ENCODE measurements at places on chromosomes 2 and 18.

DNA sequence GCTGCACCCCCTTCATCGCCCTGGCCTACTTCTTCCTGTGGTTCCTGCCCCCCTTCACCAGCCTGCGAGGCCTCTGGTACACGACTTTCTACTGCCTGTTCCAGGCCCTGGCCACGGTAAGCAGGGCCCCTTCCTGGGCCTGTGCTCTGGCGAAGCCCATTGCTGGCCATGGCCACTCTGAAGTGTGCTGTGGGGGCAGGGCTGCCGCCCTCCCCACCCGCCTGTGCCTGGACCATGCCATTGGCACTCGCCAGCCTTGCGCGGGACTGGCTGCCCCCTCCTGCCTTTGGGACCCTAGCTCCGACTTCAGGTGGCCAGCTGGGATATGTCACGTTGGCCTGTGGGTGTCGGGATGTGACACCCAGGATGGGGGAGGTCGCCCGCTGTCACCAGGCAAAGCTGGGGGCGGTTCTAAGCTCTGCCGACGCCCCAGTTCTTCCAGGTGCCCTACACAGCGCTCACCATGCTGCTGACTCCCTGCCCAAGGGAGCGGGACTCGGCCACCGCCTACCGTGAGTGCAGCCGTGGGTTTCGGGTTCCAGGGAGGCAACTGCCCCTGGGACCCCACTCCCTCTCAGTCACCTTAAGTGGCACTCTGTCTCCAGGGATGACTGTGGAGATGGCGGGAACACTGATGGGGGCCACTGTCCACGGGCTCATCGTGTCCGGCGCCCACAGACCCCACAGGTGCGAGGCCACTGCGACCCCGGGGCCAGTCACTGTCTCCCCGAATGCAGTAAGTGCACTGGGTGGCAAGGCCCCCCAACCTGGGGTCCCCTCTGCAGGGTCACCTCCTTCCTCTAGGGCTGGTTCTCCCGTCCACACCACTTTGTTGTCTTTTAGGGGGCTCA lies 7.2 kb downstream of the MFSD2B start:
- DNase-seq = no peak

DNA sequence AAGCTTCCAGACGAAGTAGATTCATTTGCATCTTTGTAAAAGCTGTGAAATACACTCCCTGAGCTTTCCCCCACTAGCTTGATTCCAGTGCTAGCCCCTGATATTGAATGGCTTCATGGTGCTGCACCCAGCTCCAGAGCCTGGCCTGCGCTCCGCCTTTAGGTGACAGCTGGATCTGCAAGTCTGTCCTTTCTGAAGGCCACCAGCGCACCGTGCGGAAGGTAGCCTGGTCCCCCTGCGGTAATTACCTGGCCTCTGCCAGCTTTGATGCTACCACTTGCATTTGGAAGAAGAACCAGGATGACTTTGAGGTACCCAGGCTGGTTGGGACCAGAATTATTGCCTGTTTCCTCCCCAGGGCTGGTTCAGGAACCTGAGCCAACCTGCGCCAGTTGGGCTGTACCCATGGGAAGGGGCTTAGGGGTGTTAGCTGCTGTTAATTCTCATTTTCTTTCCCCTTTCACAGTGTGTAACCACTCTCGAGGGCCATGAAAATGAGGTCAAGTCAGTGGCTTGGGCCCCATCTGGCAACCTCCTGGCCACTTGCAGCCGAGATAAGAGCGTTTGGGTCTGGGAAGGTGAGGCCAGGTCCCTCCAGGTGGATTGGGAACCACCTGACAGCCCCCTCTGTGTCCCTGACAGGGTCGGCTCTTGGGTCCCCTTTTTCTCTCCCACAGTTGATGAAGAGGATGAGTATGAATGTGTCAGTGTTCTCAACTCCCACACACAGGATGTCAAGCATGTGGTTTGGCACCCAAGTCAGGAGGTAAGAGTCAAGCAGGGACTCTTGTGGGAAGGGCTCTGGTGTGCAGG lies 1.3 kb downstream of the CIAO1 start:
- DNase-seq = peak; percentile 36

DNA sequence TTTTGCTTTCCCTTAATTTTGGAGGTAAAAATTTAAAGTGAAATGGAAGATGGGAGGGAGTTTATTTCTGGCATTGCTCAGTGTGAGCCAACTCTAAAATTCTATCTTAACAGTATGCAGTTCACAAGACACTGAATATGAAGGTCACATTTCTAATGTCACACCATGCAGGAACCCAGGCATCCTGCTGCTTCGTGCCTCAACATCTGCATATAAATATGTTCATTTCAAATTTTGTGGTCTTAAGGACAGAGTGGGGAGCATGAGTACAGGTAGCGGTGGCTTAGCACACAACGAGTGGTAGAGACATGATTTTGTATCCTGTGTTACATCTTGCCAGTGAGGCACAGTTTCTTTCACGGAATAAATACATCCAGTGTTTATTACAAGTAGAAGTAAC lies 102.4 kb downstream of the ARL4C start:
- no peak for DNase-seq

GRCh38 chr2:69082430-69082997 lies 69.5 kb downstream of the ANTXR1 start:
- DNase-seq = no peak

DNA sequence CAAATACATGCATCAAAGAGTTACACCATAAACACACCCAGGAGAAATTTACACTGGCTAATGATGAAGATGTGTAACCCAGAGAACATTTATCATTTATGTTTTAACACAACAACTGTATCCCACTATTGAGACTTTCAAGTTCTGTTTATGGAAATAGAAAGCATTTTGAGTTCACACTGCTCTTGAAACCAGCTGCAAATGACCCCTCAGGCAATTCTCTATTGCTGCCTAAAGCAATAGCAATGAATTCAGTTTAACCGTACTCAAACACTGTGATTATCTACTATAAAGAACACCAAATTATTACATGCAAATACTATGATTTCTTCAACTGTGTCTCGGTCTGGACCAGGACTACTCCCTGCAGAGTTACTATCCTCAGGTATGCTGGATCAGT lies 452.7 kb upstream of the NRXN1 start:
- DNase-seq = no peak

- peak; percentile 16 for DNase-seq
Observed at GRCh38 chr2:98086491-98087446, at the start of gene VWA3B. Gene VWA3B (plus strand): TSS chr2:98087167. CDS start chr2:98093093, 5,926 bp downstream.

DNA sequence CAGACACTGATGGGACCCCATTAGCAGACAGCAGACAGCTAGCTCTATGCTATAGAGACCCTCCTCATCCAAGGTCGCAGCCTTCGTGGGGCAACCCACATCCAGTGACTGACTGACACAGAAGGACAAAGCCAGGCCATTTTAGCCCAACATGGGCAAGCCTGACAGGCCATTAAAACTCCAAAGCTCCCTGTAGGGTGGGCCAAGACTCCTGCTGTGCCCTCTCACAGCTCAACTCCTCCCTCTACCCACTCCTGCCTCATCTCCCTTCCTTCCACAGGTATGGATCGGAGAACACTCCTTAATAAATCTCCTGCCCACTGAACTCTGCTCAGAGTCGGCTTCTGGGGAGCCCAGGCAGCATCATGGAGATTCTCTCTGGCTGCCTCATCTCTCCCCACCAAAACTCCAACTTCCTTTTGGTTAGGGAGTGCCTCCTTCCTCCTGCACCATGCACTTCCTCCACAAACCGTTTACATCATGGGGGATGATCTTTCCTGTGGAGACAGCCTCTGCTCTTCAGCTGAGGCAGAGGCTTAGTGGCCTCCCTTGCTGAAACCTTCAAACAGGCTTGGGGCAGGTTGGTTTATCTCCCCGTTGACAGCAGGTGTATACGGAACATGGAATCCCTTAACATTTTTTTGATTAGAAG lies 86.5 kb downstream of the ACTR3 start:
- no peak for DNase-seq

- no peak for DNase-seq
Observed at GRCh38 chr18:60295674-60296073, 76.9 kb downstream of the MC4R start.

DNA sequence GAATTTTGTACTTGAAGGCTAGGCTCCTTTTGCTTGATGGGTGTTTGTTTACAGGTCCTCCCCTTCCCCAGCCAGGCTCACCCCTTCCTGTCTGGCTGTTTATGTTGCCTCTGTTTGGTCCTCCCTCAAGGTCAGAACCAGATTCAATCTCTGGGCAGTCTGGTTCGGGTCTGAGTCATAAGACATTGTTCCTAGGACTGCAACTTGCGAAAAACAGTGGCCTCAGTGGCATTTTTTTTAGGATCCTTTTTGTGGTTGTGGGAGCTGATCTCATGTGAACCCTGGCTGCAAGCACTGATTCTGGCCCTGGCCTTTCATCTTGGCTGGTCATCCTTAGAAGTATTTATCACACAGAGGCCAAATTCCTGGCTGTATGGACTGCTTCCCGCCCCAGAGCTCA lies 370.4 kb downstream of the CLIP4 start:
- no peak for DNase-seq

GRCh38 chr18:60247103-60247502 lies 125.5 kb downstream of the MC4R start:
- no peak for DNase-seq

DNA sequence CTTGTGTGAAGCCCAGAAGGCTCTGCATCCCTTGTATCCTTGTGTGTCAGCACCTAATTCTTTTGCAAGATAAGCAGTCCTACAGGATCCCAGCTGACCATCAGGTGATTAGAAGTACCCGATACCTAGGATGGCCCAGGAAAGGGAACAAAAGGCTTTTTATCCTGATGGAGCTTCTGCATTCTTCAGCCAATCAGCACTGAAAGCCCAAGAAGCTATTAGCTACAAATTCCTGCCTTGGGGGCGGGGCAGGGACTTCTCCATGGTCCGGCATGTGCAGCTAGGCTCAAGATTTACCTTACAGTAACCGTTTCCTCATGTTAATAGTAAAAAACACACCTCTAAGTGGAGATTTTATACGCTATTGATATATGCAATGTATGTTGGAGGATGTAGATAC lies 264.6 kb upstream of the THUMPD2 start:
- DNase-seq = no peak

GRCh38 chr2:219627103-219628100 lies at the start of gene SLC4A3:
Gene SLC4A3 (plus strand): TSS chr2:219627630. CDS start chr2:219627993, 363 bp downstream.
- no peak for DNase-seq

DNA sequence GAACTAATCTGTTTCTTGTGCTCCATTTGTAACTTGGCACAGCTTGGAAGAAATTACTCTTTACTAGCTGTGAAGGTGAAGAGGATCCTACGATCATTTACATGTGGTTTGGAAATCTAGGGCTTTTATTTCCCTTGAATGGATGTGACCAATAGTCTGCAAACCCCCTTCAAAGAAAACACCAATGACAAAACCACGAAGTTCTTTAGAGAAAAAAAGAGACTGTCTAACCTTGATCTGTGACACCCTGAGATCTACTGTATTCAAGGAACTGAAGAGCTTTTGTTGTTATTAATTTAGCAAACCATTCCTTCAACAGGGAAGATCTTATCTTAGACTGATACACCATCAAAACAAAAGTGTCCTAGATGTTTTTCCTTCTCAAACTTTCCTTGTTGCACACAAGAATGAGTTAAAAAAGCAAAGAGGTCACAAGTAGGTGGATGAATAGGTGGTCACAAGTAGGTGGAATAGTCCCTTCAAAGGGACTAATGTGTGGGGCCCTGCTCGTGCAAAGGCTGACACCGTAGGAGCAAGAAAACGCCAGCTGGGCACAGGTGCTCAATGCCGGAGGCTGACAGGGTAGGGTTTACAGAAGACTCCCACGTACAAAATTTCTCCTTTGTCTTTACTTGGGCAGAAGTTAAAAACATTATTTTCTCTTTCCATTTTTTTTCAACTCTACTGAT lies 95.6 kb upstream of the ITGB6 start:
- DNase-seq = no peak

DNA sequence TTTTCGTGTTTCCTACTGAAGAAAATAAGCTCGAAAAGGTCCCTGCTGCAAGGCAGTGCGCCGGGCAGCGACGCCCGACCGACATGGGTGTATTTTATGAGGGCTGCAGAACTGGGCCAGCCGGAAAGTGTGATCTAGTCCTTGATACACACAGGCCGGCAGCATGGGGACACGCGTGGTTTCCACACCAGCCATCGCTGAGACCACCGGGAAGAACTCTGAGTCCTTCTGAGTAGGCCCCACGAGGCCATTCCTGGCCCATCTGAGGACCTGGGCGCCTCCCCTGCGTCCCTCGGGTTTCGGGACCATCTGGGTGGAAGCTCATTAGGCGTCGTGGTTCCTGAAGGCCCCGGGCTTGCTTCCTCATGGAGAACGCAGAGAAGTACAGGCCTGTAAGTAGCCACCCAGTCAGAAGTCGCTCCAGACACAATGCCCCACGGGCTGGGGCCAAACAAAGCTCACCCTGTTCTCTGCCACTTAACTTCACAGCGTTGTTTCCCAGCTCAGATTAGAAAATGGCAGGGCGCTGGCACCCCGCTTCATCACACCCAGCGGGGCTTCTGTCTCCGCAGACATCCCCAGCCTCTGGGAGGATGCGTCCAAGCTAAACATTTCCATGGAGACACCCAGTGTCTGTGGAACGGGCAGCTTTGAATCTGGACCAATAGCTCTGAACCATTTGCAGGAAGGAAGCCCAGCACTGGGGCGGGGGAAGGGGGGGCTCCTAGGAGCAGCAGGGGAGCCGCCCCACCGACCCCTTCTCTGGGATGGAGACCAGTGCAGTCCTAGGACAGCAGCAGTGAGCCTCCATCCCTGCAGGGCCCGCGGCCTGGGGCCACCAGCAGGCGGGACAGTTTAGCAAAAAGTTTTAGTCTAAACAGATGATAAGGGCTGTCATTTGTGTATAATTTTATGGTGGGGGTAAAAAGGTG lies 2.4 kb downstream of the NFATC1 start:
- DNase-seq = no peak

DNA sequence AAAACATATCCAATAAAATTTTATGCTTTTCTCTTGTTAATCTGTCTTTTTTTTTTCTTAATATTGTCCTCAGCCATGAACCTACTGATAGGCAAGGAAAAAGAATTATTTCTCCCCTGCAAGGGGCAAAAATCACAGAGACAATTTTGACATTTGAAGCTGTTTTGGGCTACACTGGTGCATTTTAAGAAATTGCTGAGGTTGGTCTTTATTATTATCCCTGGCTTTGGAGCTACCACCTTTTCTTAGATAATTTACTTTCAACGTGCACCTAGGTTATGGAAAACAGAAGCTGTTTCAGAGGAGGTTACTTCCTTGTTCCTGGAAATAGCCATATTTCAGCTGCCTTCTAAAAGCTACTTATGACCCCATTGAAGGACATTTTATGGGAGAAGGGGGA lies 195.5 kb upstream of the KYNU start:
- DNase-seq = no peak

GRCh38 chr2:36553683-36554082 lies 44.3 kb downstream of the FEZ2 start:
- DNase-seq = no peak

GRCh38 chr2:159515441-159515840 lies 100.9 kb downstream of the BAZ2B start:
- DNase-seq = no peak

GRCh38 chr18:5456577-5457461 lies 87.0 kb downstream of the EPB41L3 start:
- DNase-seq = no peak

DNA sequence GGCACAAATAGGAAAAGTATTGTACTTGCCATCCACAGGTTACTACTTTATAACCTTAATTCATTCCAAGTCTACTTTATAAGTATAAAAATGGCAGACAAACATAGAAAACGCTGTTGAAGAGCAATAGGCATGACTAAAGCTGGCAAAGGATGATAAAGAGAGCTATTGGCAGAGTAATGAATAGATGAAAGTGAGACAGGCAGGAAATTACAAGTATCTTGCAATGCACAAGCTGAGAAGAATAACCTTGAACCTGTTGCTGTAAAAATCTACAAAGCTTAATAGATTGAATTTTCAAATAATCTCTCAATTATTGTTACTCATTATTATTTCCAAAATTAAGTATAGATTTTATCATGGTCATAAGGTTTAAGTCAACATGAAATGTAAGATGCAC lies 8.8 kb downstream of the PELI1 start:
- no peak for DNase-seq
